ENCODE measurements at places on chromosomes 16 and 17.
A peak's percentile ranks its signal among the peaks of the same experiment; 100 is the strongest.

GRCh38 chr17:37737081-37737480 lies 7.8 kb downstream of the HNF1B start:
- no peak for DNase-seq

GRCh38 chr16:19113577-19114358 lies at the start of gene ITPRIPL2:
TSS of gene ITPRIPL2 (plus strand) at chr16:19113964. CDS start at chr16:19114462, 498 bp downstream.
- peak; percentile 93 for DNase-seq

DNA sequence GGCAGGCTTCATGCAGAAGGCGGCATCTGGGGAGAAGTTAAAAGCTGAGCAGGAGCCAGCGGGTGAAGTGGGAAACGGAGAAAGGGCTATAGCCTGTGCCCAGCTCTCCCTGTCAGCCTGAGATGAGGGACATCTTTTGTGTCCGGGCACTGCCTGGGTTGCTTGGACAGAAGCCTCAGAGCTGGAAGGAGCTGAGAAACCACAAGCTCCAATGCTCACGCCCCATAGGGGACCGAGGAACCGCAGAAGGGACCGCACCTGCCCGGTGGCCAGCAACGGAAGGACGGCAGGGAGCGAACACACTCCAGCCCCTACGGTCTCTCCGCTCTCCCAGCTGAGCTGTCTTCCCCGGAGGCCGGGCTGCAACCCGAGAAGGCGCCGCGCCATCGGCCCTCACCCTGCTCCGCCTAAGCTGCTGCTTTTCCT lies 175.8 kb downstream of the NPIPB11 start:
- DNase-seq = no peak

GRCh38 chr17:82434216-82434565 lies 15.8 kb upstream of the OGFOD3 start:
- DNase-seq = no peak

GRCh38 chr16:4860727-4861342 lies 13.6 kb downstream of the UBN1 start:
- DNase-seq = no peak

- DNase-seq = no peak
Measured at GRCh38 chr16:89023151-89023551, 46.1 kb upstream of the CBFA2T3 start.

All from muscle of back (tissue), 13 donors.